Karpas-422 (cell line): ENCODE measurements at places on chromosomes 1 and 21. TPM values are rescaled to one million over a fixed set of nuclear protein-coding genes. Genes with fewer than 3 reads are reported as not detected.

DNA sequence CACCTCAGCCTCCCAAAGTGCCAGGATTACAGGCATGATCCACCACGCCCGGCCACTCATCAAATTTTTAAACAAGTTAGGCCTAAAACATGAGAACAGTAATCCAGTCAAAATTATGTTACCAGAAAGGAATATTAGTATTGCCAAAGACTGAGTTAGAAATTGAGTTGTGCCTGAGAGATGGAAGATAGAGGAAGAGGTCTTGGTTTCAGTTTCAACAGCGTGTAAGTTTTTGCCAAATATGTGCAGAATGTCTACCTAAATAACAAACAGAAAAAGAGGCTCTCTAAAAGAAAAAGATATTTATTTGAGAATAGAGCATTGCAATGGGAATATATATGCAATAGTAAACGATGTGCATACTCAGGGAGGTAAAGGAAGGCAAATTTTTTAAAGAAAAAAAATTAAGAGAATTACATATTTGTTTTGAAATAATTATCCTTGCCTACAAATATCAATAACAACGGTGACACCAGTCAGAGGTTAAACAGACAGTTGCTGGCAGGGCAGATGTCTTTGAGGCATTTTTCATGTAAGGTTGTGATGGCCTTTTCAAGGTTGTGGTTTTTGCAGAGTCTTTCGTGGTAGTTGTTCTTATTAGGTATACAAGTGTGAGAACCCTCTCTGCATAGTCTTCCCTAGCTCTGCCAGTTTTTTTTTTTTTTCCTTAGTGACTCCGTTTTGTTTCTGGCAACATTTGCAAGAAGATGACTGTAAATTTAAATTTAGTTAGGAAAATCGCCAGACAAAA is 2.2 kb upstream of the CD1B start:
- peaks cover 5% of the 10 kb centered on the region for H3K4me1 ChIP-seq
- H3K27ac ChIP-seq, result no peak overlapping the region
- no peaks in the 10 kb centered on the region for H3K36me3 ChIP-seq
- H3K4me3 ChIP-seq, result no peak overlapping the region

GRCh38 chr1:156045076-156045475 is 8.5 kb downstream of the UBQLN4 start:
- no peaks in the 10 kb centered on the region for H3K27me3 ChIP-seq
- H3K4me1 ChIP-seq, result no peaks in the 10 kb centered on the region
- peaks cover 32% of the 10 kb centered on the region; the same call in 1 of the 2 replicates for H3K36me3 ChIP-seq
- no peak overlapping the region for H3K27ac ChIP-seq
- no peak overlapping the region for H3K4me3 ChIP-seq

The GPR161 gene
- 1.2 and 1.6 TPM in 2 replicates for total RNA-seq

DNA sequence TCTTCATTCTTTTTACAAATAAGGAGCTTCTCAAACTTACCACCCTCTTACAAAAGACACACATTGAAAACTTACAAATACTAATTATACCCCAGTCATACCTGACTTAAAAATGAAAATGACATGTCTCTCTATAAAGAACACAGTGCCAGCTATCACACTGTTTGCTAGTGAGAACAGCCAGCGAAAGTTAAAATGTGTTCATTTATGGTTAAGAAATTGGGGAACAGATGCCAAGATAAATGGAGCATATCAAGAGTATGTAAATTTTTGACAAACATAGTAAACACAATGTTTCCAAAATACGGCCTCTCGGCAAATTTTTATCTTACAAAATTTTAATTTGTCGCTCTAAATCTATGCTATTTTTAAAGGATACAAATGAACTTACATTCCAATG is 1422.9 kb downstream of the KCNT2 start:
- no peaks in the 10 kb centered on the region for H3K36me3 ChIP-seq
- no peak overlapping the region for H3K27ac ChIP-seq
- no peaks in the 10 kb centered on the region for H3K4me1 ChIP-seq

- no peak overlapping the region for H3K27ac ChIP-seq
- H3K4me1 ChIP-seq, result peaks cover 18% of the 10 kb centered on the region
- H3K27me3 ChIP-seq, result no peaks in the 10 kb centered on the region
- H3K4me3 ChIP-seq, result no peak overlapping the region
- no peaks in the 10 kb centered on the region for H3K36me3 ChIP-seq
Measured at GRCh38 chr1:192973988-192974387, 85.2 kb downstream of the UCHL5 start.
